Umbilical cord (tissue), 2 donors: ENCODE measurements at places on chromosomes 5 and 9.
A peak's percentile ranks its signal among the peaks of the same experiment; 100 is the strongest.

GRCh38 chr5:39167141-39167971, 52.0 kb downstream of the FYB1 start:
- no peak for DNase-seq

- DNase-seq, result peak; percentile 96
Observed at GRCh38 chr5:82334856-82335255, 56.7 kb upstream of the RPS23 start.

GRCh38 chr5:56321236-56321881, 88.2 kb upstream of the ANKRD55 start:
- no peak for DNase-seq

- DNase-seq, result no peak
Observed at GRCh38 chr5:50352382-50352781, 88.7 kb downstream of the EMB start.

DNA sequence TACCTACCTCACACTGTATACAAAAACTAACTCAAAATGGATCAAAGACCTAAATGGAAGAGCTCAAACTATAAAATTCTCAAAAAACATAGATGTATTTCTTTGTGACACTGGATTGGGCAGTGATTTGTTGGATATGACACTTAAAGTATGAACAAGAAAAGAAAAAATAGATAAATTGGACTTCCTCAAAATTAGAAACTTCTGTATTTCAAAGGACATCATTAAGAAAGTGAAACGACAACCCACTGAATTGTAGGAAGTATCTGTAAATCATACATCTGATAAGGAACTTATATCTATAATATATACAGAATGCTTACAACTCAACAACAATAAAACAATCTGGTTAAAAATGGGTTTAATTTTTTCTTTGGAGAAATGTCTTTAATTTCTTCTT, 96.7 kb downstream of the NRG2 start:
- DNase-seq, result no peak

GRCh38 chr5:33403187-33403586, 37.6 kb upstream of the TARS1 start:
- no peak for DNase-seq

DNA sequence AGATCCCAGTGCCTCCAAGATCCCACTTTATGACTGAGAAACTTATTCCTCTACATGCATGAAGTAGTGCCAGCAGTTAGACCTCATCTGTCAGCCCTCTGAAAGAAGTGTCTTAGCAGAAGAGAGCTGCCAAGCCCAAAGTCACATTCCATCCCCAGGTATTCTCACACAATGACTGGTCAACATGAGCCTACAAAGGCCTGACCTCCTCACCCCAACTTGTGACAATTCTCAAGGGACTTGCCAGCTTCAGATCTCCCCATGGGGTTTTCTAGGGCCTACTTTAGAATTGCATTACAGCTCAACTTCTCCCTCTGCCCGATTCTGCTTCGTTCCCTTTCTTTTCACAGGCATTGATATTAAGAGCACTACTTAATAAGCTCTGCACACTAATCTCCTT, 393.8 kb upstream of the SLC30A5 start:
- DNase-seq, result no peak

GRCh38 chr5:42518595-42519221, 95.5 kb downstream of the GHR start:
- DNase-seq, result peak; percentile 51

GRCh38 chr5:945691-946551, 53.2 kb downstream of the TRIP13 start:
- DNase-seq, result no peak

DNA sequence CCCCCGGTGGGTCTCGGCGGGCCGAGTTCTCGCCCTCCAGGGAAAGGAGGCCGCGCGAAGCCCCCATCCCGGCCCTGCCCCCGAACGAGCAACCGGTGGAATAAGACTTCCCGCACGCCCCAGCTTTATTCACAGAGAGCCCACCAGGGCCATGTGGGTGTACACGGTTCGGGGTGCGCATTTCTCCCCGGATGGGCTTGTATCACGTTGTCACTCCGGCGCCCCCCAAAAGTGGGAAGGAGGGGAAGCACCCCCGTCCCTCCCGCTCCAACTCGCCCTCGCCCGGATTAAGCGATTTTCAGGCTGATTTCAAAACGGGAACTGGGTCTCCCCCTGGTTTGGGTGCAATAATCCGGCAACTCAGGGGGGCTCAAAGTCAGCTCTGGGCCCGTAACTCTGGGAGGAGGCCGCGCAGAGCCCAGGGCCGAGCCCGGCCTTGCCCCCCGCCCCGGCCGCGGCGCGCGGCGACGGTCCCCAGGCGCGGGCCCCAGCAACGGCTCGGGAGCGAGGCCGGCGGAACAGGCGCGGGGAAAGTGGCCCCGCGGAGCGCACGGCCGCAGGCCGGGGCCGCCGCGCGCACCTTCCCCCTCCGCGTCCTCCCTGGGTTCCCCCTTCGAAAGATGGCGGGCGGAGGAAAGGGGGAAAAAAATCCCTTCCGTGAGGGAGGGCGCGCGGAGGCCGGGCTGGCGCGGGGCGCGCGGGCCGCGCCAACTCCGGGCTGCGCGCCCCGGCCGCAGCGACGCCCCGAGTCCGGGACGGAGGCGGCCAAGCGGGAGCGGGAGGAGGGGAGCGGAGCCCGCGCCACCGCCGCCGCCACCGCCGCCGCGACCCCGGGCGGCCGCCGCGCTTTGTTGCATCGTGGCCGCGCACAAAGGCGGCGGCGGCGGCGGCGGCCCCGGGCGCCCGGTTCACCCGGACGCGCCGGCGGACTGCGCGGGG, 644 bp downstream of the BRD3 start:
- DNase-seq, result peak; percentile 36

DNA sequence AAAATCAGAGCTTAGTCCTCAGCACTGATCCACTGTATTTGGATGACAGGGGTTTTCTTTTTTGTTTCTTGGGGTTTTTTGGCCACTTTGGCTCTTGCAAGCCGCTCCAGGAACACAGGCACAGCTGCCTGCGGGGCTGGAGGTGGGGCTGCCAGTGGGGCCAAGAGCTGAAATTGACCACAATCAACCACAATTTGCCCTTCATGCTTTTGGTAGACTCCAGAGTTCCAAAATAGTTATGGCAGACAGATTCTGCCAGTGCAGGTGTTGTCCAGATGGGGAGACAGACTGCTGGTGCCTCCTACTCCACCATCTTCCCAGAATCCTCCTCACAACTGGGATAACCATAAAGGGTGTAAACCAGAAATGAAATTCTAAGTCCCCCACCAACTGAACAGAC, 36.5 kb downstream of the PLEKHG4B start:
- DNase-seq, result no peak

GRCh38 chr5:150224483-150225027, 34.7 kb downstream of the SLC6A7 start:
- no peak for DNase-seq

DNA sequence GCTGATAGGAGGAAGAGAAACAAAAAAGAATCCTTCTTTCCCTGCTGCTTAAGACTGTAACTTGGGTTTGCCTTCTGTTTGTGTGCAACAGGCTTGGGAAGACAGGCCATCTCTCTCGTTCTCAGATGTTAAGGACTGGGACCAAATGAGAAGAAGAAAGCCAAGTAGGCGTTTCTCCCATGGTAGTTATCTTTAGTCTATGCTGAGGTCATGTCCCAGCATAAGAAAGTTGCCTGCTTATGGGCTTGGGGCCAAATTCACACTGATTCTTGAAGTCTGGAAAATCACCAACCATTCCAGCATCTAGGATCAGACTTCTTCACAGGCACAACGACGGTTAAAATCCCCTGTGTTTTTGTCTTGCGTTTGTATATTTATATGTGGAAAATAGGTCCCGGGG, 44.2 kb upstream of the PALM2AKAP2 start:
- DNase-seq, result peak; percentile 77

- no peak for DNase-seq
Observed at GRCh38 chr5:53029608-53030007, 40.5 kb downstream of the ITGA2 start.

GRCh38 chr9:88387552-88388202, 567 bp upstream of the SPIN1 start:
- peak; percentile 66 for DNase-seq

- no peak for DNase-seq
Observed at GRCh38 chr5:110031402-110032140, 341.8 kb downstream of the MAN2A1 start.

GRCh38 chr9:98117984-98118639, 910 bp downstream of the TRIM14 start:
- no peak for DNase-seq

- no peak for DNase-seq
Observed at GRCh38 chr5:157494178-157494832, 34.3 kb downstream of the NIPAL4 start.

DNA sequence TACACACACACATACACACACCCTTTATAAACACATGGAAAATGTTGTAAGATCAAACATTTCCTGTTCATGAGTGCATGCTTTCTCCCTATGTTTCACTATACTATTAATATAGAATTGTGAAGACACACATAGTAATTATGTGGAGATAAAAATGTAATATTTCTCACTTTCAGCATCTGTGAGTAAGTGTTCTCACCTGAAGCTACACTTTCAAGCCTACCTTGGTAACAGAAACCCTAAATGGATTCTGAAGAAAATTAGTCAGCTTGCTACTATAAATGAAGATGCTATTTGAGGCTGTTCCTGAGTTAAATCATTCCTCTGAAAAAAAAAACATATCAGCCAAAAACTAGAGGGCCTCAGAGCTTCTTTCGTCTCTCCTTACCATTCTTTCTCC, 81.1 kb upstream of the GNA14 start:
- DNase-seq, result no peak
